Stimulated activated CD4-positive, alpha-beta T cell treated with anti-CD3 and anti-CD28 coated beads, Interleukin-4, amount 100 ng/mL, for 4 hours (primary cell): ENCODE measurements at places on chromosomes 13 and 19.

GRCh38 chr13:111532111-111532510 lies 211.7 kb downstream of the TEX29 start:
- no peak for DNase-seq

- no peak for DNase-seq
These were observed 124.4 kb downstream of the SIPA1L3 start for GRCh38 chr19:38031423-38031770.

GRCh38 chr19:55304279-55304978 lies 20.6 kb downstream of the BRSK1 start:
- no peak for DNase-seq

DNA sequence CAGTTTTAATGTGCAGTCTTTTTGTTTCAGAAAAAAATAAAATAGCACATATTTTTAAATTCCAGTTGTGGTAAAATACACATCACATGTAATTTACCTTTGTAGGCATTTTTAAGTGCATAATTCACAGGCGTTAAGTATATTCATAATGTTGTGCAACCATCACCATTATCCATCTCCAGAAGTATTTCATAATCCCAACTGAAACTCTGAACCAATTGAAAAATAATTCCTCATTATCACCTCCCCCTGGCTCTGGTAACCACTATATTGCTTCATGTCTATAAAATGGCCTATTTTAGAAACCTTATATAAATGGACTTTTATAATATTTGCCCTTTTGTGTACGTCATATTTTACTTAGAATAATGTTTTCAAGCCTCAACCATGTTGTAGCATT lies 756.5 kb upstream of the KLHL1 start:
- no peak for DNase-seq

- DNase-seq: no peak
These were observed 9.3 kb downstream of the KCTD15 start for GRCh38 chr19:33805840-33806433.

- no peak for DNase-seq
These were observed 8.1 kb downstream of the KRI1 start for GRCh38 chr19:10557603-10558197.

- DNase-seq: no peak
These were observed 19.2 kb upstream of the RCBTB1 start for GRCh38 chr13:49604570-49604969.

DNA sequence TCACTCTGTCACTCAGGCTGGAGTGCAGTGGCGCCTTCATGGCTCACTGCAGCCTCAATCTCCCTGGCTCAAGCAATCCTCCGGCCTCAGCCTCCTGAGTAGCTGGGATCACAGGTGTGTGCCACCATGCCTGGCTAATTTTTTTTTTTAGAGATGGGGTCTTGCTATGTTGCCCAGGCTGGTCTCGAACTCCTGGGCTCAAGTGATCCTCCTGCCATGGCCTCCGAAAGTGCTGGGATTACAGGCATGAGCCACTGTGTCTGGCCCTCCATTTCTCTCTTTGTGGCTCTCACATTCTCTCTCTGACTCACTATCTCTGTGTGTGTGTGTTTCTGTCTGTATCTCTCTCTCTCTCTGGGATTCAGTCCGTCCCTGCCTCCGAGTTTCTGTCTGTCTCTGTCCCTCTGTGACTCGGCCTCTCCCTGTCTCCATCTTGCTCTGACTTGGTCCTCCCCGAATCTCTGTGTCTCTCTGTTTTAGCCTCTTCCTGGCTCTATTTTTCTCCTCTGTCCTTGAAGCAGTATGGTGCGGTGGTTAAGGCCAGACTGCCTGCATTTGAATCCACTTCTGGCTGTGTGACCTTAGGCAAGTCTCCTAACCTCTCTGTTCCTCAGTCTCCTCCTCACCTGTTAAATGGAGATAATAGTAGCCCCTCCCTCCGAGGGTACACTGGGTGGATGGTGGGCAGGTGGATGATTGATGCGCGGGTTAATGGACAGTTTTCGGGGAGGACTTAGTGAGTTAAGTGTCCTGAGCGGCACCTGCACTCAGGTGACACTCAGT lies 11.0 kb downstream of the MEIS3 start:
- DNase-seq: no peak

GRCh38 chr13:38045278-38046048 lies 175.9 kb upstream of the TRPC4 start:
- DNase-seq: no peak

DNA sequence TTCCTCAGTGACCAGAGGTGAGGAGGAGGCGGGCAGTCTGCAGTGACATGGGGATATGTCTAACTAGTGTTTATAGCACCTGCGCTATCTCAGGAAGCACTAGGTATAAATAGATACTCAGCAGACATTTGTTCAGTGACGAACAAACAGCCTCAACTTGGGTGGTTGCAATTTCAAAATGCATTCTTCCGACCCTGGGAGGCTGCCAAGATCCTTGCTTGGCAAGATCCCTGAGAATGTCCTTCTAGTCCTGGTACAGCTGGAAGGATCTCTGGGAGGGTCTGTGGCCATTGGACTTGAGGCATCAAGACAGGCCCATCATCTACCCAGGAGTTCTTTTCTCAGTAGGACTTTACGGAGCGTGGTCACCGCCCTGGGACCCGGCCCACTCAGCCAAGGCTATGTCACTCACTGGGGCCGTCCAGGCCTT lies 299.5 kb downstream of the ZNF536 start:
- DNase-seq: no peak

DNA sequence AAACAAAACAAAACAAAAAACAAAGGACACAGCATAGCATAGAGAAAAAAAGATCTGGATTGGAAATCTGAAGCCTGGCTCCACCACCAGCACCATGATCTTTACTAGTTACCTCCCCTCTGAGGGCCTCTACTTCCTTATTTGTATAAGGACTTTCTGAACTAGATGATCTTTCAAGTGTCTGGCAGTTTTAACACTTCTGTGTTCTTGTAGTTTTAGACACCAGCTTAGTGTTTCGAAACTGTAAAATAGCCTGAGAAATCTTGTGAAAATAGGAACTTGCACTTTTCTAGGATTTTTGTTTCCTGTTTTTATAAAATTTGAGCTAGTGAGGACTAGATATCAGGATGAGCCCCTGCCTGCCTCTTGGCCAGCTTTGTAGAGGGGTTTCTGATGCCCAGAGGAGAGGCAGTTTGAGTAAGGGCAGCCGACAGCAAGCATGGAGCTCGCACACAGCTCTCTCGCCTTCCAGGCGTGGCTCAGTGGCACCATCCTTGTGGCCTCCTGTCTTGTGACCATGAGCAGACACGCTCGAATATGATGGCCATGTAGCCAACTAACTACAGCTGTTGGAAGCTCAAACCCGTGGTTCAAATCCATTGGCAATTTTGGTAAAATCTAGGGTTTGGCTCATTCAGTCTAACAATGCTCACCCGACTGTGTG lies 319.0 kb downstream of the KCNRG start:
- DNase-seq: no peak

DNA sequence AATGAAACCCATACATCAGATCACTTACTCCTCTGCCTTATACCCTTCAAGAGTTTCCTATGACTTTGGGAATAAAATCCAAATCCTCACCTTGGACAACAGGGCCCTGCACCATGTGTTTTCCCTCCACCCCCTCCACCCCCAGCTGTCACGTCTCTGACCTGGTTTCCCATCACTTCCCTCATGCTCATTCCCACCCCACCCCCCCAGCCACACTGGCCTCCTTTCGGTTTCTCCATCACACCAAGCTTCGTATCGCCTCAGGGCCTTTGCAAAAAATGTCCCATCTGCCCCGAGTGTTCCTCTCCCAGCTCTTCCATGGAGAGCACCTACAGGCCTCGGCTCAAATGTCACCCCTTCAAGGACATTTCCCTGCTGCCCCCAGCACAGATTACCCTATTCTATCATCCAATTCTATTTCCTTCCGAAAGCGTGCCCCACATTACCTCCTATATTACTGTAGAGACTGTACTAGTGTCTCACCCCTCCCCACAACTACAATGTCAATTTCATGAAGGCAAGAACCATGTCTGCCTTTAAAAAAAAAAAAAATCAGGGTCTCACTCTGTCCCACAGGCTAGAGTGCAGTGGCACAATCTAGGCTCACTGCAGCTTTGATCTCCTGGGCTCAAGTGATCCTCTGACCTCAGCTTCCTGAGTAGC lies 16.8 kb upstream of the FFAR2 start:
- DNase-seq: no peak

- DNase-seq: no peak
These were observed 201.9 kb downstream of the RFC3 start for GRCh38 chr13:34019870-34020269.

GRCh38 chr13:35764326-35765015 lies 288.0 kb upstream of the MAB21L1 start:
- no peak for DNase-seq

- DNase-seq: no peak
These were observed 21.6 kb downstream of the MYCBP2 start for GRCh38 chr13:77305266-77305665.

DNA sequence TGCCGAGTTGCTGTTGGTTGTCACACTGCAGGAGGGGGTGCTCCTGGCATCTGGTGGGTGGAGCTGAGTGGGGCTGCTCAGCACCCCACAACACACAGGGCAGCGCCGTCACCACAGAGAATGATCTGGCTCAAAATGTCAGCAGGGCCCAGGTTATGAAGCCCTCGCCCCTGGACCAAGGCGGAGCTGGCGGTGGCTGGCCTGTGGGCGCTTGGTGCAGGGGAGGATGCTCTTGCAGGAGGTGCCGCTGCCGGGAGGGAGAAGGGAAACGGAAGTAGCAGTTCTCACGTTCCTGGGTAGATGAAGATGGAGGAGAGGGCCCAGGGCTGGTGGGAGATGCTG lies 14.2 kb upstream of the LENG8 start:
- DNase-seq: no peak

DNA sequence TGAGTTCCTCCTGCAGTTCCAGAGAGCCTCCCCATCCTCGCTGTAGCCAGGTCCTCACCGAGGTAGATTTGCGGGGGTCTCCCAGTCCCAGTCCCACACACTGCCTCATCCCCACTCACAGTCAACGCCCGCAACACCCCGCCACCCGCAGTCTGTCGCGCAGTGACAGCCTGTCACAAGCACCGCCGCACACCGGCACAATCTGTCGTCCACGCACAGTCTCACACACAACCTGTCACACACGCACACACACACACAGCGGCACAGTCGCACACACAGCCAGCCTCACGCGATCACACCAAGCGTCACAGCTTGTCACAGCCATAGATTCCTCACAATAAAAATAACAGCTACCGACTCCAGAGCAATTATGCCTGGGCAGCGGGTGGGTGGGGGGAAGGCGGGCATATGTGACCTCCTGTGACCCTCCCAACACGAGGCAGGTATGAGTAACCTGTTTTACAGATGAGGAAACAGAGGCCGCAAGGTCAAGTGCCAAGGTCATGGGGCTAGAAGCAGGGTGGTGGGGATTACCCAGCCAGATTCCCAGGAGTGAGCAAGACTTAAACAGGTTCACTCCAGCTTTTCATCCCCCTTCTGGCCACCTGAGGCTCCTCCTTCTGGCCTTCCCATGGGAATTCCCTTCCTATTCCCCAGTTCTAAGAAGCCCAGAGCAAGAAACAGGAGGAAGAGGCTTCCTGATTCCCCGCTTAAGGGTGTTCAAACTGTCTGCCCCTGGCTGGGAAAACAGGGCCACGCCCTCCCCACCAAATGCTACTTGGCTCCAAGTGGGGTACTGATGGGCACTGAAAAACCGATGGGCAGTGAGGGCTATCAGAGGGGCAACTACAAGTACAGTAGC lies 13.9 kb downstream of the NFIX start:
- no peak for DNase-seq

- no peak for DNase-seq
These were observed 392.8 kb downstream of the SLITRK6 start for GRCh38 chr13:85406269-85406975.

DNA sequence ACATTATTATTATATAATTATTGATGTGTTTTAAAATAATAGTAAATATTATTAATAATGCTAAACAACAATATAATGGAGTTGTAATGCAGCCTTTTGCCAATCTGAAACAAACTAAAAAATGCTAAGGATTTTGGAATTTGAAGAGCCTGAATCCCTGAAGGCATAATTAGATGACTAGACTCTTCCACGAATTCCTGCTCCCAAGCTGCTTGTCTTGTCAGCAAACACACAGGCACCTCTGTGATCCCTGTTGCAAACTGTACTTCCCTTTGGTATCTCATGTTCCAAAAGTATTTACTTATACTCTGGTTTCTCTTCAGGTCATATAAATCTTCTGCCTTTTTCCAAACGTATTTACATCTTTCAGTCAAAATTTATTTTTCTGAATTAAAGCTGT lies 1862.4 kb downstream of the OLFM4 start:
- no peak for DNase-seq

DNA sequence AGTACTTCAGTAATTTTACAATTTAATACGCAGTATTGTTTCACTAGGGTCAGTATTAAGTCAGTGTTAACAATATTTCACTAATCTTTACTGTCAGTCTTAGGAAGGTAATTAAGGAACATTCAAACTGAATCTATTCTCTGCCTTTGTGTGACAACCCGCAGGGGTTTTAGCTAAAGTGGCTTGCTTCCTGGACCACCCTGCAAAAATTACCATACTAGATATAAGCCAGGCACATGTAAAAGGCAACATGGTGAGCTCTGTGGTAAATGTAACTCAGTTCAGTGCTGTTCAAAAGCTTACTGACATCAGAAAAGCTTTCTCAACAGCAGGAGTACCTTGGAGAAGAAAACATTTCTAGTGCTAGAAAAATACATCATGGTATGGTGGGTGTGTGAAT lies 116.7 kb downstream of the FREM2 start:
- no peak for DNase-seq

DNA sequence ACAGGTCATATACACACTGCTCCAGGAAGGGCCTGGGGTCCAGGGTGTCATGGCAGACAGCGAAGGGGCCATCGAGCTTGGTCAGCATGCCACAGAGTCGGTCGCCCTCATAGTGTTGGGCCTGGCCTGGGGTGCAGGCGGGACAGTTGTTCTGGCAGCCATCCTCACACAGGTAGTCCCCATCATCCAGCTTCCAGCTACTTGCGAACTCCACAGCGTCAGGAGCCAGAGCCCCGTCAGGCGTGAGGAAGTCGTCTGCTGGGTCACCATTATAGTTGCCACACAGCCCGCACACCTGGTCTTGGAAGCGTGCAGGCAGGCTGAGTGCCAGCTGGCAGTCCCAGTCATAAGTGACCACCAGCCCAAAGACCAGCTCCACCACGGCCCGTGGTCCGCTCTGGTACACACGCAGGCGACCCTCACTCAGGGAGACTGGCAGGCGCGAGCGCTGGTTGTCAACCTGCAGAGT lies 16.2 kb downstream of the FCGBP start:
- no peak for DNase-seq

DNA sequence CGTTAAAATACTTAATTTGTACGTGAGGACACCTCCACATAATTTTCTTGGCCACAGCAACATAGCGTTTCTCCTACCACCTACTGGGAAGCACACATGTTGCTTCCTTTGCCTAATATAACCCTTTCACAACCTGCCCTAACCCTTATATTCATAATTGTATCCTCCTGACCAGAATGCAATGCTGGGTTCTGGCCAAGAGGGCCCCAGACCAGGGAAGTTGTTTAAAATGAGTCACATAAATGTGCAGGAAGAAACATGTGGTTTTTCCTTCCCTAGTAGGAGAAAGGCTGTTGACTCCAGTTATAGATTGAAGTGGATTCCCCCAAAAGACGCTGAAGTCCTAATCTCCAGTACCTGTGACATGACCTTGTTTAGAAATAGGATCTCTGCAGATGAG lies 187.3 kb downstream of the NUFIP1 start:
- no peak for DNase-seq
